ENCODE measurements at places on chromosomes 2 and 18.
A peak's percentile ranks its signal among the peaks of the same experiment; 100 is the strongest.

DNA sequence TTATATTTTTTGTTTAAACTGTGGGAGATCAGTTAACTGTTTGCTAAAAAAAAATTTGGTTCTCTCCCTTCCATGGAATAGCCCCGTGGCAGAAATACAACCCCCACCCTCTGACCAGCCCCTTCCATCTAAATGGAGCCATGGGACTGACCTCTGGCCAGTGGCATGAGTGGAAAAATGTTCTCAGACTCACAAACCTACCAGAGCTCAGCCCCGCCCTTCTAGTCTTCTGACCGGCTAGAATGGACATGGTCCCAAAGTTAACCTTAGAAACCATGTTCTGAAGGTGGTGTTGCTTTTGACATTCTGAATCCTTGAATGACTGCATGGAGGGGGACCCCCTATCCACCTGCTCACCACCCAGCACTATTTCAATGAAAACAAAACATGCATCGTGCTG, 1.3 kb upstream of the CHRNA1 start:
- no peak for DNase-seq

GRCh38 chr2:5121642-5122041, 570.5 kb upstream of the SOX11 start:
- no peak for DNase-seq

GRCh38 chr2:71716697-71717624, 263.6 kb downstream of the DYSF start:
- DNase-seq = peak; percentile 32

DNA sequence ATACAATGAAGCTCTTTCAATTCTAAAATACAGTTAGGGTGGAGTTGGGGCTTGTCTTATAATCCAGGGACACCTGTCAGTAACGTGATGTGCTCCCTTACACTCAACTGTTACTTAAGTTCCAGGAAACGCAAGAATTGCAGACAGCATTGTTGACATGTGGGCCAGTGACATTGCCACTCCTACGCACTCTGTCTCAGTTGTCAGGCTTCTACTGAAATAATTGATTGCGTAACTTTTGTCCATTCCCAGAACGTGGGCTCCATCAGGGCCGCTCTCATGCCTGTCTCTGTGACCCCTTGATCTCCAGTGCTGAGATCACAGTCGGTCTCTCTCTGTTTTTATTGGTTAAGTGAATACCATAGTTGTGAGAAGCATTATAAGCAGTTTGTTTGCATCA, 487.8 kb downstream of the GALR1 start:
- DNase-seq = no peak

DNA sequence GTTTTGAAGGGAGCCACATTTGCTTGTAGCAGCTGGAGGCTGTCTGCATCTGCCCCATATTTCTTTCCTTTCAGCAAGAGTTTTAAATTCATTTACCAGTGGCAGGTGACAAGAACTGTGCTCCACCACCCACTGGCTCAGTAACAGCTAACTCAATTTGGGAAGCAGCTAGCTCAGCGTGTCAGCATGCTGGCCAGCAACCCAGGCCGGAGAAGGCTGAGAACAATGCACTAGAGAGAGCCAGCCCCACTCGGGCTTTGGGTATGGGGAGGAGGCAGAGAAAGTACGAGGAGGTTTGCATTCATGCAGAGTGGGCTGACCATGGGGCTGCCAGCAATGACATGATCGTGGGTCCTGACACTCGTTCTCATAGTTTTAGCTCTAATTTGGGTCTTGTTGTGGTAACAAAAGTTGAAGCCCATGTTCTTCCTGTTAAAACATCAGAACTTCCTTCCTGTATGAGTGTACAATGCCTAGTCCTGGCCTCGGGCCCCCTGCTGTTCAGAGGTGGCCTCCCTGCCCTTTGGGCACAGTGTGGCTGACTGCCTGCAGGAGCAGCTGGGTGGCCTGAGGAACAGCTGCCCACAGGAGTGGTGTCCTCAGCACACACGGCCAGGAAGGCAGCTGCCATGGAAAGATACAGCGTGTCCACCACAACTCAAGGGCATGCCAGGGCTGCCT, 23.0 kb downstream of the CDC42EP3 start:
- DNase-seq = no peak

DNA sequence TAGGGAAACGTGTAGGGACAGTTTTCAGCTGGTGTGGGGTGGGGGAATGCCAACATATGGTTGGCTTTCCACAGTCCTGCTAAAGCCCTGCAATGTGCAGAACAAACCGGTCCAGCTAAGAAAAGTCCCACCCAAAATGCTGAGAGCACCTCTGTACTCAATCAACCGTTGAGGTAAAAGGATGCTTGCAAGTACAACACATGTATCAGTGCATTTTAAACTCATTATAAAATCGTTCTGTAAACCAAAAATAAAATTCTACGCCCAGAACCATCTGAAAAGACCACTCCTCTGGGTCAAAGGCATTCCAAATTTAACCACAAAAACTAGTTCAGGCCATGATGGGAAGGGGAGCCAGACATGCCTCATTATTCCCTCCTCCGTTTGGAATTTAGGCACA, 2.0 kb upstream of the TYMS start:
- no peak for DNase-seq

- DNase-seq = no peak
Observed at GRCh38 chr2:151518802-151519201, 109.1 kb downstream of the RIF1 start.

DNA sequence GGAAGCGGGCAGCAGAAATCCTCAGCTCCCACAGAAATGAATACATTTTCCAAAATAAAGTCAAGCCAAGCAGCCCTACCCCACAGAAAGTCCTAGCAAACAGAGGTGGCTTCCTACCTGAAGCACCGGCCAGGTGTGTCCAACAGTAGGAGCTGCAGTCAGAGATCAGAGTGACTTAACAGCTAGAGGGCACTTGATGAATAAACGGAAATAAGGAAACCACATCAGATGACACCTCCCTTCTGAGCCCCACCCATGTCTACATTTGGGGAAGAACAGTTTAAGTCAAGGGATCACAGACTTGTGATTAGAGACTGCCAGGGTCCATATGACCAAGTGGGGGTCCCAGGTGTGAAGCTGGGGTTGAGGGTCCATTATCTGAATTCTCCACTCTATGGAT, at the start of gene CXCR1:
TSS of gene CXCR1 (minus strand) at position 172 of the 400 bp plus-strand sequence. CDS start 1,751 bp downstream, outside the sequence.
- no peak for DNase-seq

DNA sequence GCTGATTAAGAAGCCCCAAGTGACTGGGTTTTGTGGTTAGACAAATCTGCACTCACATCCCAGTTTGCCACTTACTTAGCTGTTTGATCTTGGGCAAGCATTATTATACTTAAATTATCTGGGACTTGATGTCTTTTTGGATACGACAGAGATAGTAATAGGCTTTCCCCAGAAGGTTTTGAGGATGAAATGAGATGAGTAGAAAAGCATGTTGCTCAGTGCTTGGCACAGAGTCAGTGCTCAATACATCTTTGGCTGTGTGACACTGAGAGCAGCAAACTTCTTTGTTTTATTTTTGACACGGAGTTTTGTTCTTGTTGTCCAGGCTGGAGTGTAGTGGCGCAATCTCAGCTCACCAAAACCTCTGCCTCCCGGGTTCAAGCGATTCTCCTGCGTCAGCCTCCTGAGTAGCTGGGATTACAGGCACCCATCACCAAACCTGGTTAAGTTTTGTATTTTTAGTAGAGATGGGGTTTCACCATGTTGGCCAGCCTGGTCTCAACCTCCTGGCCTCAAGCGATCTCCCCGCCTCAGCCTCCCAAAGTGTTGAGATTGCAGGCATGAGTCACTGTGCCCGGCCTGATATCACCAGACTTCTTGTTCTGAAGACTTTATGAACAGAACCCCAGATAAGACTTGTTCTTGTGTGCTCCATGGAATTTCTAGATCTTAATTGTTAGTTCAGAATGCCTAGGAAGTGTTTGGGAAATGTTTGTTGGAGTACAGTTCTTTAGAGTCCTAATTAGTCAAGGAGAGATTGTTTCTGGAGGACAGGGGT, 521.2 kb downstream of the SLC4A3 start:
- no peak for DNase-seq

DNA sequence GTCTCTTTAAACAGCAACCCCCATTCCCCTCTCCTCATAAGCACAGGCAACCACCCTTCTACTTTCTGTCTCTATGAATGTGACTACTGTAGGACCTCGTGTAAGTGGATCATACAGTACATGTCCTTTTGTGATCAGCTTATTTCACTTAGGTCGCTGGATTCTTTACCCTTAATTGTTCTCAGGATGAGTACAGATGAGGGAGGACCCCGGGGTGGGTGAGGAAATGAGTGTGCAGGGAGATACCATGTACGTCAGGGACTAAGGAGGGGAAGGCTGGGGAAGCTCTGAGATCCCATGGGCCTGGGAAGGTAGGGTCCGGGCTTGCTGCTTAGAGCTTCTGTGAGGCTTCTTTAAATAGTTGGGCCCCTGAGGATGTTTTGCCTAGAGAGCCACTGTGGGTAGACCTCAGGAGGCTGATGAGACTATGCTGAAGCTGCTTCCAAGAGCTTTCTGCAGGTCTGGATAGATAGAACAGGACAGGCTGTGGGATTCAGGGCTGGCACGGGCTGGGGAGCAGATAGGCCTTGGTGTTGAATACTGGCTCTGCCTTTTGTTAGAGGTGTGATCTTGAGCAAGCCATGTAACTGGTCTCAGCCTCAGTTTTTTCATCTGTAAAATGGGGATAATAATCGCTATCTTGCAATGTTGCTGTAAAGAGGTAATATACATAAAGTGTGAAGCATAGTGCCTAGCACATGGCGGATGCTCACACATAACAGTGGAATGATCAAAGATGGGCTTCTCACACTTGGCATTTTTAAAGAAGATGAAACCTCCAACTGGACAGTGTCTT, 155.3 kb downstream of the PRKCE start:
- DNase-seq = no peak

- DNase-seq = no peak
Observed at GRCh38 chr2:140376686-140377085, 1596.5 kb upstream of the NXPH2 start.

- DNase-seq = no peak
Observed at GRCh38 chr2:214808981-214809750, at the start of gene BARD1. TSS of gene BARD1 (minus strand) at chr2:214809683. CDS start at chr2:214809569, 114 bp downstream.

DNA sequence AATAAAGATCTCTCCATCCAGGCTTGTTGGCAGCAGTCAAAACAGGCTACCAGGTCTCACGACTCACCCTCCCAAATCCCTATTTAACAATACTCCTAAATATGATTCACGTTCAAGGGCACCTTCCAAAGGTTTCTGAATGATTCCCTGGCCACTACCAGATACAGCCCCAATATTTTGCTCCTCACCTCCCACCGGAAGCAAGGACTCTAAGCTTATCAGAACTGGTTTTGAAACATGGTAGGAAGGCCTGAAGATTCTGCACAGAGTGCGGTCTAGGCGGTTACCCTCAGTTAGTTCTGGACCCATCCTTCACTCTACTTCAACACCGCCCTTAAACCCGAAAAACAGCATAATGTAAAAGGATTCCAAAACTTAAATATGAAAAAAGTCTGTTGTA, 5.2 kb downstream of the PPP4R1 start:
- DNase-seq = no peak

DNA sequence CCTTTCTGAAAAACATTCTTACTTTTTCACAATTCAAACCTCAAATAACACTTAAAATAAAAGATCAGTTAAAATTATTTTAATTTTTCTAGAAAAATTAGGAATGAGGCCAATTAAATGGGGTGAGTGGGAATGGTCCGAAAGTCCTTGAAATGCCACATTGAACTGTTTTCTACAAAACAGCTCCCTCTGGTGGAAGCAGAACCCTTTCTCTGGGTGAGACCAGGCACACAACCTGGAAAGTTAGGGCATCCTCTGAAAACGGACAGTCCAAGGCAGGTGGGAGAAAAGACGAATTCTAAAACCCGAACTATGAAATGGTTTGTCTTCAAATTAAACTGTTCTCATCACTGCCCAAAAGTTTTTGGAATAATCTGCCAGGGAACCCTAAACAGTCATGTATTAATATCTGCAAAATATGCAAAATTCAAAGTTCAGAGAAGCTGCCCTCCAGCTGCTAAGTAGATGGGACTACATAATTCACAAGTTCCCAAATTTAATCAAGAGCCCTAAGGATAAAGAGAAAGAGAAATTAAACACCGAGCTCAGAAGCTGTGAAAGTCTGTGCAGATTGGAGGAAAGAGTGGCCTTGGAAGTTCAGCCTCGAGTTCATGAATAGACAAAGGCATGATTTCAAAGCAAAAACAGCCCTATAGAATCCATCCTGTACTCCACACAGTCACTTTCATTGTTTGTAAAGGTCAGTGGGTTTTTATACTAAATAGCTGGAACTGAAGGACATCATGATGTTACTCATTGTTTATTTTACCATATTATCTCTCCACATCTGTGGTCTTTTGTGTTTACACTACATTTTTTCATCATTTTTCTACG, 108.3 kb downstream of the PIEZO2 start:
- peak; percentile 9 for DNase-seq

DNA sequence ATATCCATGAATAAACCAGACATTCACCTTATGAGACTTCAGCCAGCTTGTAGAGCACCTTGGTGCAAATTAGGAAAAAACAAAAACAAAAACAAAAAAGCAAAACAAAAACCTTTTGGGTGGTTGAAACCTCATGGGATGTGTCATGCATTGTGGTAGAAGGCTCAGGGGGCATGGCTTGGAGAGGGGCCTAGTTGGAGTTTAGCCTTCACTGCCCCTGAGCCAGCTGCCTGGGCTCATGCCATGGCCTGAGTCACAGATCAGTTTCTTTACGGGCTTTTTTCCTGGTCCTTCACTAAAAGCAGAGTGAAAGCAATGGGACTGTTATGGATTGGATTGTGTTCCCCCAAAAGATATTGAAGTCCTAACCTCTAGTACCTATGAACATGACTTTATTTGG, 22.0 kb upstream of the DAPL1 start:
- DNase-seq = no peak

- no peak for DNase-seq
Observed at GRCh38 chr2:186687807-186688211, 6.1 kb upstream of the FAM171B start.

GRCh38 chr2:186629250-186629996, 39.6 kb downstream of the ITGAV start:
- no peak for DNase-seq

DNA sequence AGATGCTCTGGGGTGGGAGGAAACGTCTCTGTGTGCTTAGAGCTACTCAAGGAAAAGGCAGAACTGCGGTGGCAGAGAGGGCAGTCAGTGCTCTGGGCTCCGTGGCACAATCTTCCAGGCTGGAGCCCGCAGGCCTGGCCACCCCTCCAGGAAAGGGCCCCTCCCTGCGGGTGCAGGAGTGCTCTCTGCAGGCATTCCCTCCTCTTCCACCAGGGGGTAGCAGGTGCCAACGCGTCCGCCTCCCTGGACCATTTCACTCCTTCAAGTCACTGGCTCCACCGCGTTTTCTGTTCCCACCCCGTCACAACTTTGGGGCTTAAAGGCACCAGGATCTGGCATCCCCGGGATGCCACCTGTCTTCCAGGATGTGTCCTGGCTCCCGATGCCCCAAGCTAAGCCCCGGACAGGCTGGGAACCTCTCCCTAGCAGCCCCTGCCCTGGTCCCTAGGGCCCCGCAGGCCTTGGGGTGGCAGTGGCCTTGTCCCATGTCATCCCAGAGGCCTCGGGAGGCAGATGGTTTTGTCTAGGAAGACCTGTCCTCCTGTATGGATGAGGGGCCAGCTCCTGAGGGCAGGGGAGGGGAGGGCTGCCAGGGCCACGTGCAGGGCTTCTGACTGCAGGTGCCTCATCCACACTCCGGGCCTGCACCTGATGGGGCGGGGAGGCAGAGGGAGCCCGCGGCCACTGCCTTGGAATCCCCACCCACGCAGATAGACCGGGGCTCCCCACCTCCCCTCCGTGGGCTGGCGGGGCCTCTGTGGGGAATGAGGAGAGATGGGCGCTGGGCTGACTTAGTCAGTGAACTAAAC, 26.4 kb downstream of the KCNIP3 start:
- no peak for DNase-seq

GRCh38 chr2:200040831-200041230, 85.4 kb downstream of the MAIP1 start:
- no peak for DNase-seq

GRCh38 chr2:88737385-88737784, 45.9 kb downstream of the RPIA start:
- DNase-seq = peak; percentile 57

Data from CMK (cell line).